ENCODE measurements at places on chromosomes 7 and 10.

GRCh38 chr10:78533776-78534175 is 500.1 kb downstream of the RPS24 start:
- DNase-seq = no peak

DNA sequence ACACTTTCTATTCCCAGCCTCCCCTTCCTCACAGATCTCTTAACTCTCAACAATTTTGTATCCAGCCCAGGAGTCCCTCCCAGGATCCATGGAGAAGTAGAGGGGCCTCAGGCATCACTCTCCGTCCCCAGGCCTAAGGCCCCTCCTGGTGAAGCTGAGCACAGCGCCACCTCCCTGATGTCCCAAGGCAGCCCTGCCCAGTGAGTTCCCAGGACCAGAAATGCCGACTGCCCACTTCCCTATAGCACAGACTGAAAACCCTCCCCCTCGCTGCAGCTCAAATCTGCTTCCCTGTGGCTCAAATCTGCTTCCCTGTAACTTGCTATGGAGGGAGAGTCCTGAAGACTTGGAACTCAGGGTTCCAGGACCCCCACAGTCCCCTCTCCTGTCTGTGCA is 35.6 kb downstream of the YKT6 start:
- DNase-seq = no peak

- DNase-seq = no peak
These were observed 712 bp downstream of the ITPRIP start for GRCh38 chr10:104337521-104337984.

- no peak for DNase-seq
These were observed 67.0 kb downstream of the IMMP2L start for GRCh38 chr7:111495173-111495810.

DNA sequence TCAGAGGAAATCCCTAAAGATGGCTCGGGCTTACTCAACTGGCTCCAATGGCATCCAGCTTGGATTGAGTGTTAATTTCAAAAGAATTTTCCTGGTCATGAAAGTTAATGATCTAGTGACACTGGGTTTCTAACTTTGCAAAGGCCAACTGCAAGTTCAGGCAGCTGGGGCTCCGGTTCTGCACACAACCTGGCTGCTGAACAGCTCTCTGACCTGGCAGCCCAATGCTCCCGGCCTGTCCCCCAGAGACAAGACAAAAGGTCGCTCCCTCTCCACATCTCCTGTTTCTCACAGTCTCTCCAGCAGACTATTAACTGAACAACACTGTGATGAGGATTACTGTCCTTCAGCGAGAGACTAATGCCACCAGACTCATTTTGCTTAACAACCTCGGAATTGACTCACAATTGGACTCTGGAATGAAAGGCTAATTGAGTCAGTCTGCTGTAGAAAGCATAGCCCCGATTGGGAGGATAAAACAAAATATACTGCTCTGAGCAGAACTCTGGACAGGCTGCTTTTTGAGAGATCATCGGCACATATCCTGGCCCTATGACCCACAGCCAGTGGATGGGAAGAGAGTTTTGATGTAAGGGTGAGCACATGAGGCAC is 174.5 kb downstream of the GFRA1 start:
- no peak for DNase-seq

GRCh38 chr10:70186571-70186970 is 16.3 kb upstream of the SAR1A start:
- no peak for DNase-seq

DNA sequence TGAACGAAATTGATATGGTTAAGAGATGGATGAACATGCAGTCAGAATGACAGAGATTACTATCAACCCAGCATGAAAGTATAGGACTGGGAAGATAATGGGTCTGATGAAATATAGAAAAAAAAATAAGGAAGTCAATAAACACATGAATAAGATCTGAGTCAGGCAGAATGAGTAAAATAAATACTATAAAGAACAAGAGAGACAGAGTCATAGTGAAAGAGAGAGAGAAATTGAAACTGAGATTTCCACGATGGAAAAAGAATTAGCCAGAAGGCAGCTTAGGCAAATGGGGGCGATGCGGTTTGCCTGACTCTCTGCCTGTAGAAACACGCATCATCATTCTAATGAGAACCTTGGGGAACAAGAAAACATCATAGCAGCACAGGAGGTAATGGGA is 26.6 kb downstream of the SEMA3D start:
- no peak for DNase-seq

- no peak for DNase-seq
These were observed 57.7 kb downstream of the PPP1R3C start for GRCh38 chr10:91575044-91575610.

GRCh38 chr7:69738396-69738951 is 140.2 kb downstream of the AUTS2 start:
- DNase-seq = no peak

DNA sequence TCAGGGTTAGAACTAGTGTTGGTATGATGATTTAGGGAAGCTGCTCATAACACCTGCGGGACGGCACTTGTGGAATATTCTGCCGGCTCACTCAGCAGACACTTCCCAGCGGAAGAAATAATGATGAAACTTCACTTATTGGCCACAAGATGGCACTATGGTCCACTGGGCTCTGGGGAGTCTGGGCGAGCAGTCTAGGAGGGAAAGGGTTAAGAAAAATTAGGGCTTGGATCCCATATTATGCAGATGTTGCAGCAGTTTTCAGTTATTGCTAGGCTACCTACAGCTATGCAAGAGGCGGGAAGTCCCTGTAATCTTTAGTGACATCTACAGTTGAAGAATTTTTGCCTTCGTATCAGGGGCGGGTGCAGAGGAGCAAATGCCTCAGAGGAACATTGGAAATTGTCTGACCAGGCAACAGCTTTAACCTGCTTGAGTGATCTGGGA is 238.7 kb upstream of the PRSS58 start:
- no peak for DNase-seq

DNA sequence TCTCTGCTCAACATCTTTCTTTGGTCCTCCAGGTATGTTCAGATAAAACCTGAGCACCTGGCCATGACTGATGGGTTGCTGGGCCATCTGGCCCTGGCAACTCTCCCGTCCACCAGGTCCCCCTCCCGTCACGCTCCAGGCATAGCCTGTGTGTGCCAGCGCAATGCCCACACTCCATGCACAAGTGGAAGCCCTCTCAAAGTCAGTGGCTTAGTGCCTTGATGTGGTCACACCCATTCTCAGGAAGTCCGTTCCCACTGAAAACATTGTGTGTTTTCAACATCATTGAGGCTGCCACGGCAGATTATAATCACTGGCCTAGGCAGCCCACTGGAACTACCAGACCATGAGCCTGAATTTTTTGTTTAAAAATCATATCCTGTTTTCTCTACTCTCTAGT is 170.6 kb upstream of the LANCL2 start:
- DNase-seq = no peak

DNA sequence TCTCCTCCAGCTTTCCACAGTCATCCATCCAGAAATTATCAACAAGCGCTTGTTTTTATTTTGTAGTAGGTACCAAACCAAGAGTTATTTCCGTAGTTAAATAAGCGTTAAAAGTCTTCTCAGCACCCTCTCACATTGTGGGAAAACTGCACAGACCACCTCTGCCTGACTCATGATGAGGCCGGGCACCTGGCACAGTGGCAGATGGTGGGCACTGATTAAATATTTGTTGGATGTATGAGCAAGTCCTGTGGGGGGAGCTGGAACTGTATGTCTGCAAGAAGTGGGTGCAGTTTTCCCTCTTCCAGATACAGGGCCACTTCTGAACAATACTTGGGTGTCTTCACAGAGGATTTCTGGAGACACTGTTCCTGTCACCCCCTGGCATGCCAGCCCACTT is 5.3 kb upstream of the REPIN1 start:
- no peak for DNase-seq

- no peak for DNase-seq
These were observed 28.6 kb upstream of the TRIL start for GRCh38 chr7:28986765-28987110.

- DNase-seq = no peak
These were observed 41.1 kb downstream of the KMT2E start for GRCh38 chr7:105055084-105055483.

DNA sequence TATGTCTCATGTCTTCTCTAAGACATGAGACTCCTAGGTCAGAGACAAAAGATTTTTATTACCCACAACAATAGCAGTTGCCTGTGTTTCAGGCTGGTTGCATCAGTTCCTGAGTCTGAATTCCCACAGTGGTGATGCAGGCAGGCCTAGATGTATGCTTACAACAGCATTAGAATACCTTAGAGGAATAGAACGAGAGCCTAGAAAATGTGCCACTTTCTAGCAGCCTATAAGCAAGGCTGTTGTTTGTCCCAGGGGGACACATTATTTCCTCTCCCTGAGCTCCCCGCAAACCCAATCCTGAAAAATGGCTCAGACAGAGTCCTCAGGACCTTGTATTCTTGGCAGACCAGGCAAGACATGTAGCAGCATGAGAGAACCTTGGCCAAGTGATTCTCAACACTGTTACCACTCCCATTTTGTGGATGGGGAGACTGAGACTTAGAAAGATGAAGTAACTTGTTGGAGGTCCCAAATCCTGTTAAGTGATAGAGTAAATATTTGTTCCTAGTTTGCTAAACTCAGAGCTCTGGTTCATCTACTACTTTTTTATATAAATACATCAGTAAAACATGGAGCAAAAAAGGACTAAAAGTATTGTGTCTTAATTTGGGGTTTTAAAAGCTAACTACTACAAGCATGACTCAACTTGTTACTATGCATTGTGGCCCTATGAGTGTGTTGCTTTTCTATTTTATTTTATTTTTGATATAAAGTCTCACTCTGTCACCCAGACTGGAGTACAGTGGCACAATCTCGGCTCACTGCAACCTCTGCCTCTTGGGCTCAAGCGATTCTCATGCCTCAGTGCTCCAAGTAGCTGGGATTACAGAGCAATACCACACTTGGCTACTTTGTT is 14.2 kb downstream of the VTI1A start:
- DNase-seq = no peak

DNA sequence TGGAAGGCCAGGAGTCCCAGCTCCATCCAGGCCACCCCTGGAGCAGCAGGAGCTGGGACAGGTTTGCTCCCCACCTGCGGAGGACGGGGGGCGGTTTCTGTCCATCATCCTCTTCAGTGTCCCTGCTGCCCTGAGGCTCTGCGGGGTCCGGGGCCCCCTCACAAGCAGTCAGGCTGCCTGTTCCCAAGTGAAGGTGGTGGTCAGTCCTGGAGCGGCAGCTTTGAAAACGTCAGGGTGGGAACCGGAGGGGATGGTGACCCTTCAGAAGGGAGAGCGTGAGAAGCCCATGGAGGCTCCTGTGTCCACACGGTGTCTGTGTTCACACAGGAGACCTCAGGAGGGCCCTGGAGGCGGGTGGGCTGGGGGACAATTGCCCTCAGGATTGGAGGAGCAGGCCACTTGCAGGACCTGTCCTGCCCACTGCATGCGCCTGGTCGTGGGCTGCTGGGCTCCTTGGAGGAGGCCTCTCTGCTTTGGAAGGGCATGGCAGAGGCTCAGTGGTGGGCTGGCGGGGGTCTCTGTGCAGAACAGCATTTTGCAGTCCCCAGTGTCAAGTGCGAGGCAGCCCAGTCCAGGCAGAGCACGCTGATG is 49.3 kb upstream of the INPP5A start:
- no peak for DNase-seq

DNA sequence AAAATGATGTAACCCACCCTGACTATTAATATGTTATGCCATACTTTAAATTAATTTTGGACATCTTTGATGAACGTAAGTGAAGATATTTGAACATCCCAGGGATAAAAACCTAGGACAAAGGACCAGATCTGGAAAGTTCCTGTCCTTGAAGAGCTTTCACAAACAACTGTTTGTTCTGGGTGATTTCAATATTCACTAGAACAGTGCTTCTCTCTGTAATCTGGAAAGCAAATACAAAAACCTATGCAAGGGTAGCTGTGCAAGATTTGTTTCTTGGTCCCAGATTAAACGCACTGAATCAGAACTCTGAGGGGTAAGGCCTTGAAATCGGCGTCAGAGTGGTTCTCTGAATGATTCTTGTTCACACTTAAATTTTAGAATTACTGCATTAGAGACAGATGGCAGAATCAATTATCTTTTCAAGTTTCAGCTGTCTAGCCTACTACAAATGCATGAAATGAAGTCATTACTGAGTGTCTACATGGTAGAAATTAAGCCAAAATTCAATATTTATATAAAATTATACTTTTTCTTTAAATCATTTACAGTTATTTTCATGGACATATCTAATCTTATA is 69.6 kb upstream of the CSTF2T start:
- no peak for DNase-seq

DNA sequence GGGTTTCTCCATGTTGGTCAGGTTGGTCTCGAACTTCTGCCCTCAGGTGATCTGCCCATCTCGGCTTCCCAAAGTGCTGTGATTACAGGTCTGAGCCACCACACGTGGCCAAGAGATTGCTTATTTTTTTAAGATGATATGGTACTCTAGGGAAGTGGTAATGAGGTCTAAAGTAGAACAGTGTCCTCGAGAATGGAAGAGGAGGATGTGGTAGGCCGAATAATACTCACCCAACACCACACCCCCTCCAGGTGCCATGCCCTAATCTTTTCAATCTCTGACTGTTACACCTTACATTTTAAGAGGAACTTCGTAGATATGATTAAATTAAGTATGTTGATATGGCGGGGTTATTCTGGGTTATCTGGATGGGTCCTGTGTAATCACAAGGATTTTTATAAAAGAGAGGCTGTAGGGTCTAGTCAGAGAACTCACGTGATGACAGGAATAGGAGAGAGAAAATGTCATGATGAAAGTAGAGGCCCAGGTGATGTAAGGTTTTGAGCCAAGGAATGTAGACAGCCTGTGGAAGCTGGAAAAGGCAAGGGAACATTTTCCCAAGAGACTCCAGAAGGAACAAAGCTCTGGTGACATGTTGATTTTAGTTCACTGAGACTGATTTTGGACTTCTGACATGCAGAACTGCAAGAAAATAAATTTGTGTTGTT is 29.5 kb downstream of the CDK13 start:
- DNase-seq = no peak

DNA sequence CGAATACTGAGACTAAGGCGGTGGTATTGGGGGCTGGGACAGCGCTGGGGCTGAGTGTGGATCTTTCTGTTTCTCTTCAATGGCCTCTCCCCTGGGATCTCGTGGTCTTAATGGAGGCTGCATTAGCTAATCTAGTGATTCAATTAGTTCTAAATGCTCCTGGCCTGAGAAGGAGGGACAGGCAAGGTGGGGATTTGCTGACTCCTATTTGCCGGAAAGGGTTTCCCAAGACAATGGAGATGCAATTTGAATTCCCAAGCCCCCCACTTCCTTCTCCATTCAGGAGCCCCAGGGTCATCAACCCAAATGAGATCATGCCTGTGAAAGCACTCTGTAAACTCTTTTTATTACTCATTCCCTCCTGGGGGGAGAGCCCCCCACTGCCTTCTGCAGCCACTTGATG is 111.7 kb upstream of the PLXNA4 start:
- DNase-seq = no peak

DNA sequence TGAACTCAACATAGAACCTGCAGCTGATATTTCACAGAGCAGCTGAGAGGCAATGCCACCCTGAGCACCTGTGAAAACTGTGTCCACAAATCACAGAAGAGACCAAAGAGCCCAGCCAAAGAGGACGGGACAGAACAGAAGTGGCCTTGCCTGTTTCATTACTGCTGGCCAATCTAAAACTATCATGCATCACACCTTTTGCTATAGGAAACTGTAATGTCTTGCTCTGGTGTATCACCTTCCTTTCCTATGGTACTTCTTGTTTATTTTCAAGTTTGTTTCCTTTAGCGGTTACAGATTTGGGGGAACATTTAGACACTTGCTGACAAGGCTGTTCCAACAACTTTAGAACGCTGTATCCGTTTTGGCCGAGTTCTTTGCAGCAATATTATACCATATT is 80.3 kb downstream of the PIP4K2A start:
- DNase-seq = no peak
